HTR-8/SVneo (cell line): ENCODE measurements at places on chromosomes 6 and 20.

DNA sequence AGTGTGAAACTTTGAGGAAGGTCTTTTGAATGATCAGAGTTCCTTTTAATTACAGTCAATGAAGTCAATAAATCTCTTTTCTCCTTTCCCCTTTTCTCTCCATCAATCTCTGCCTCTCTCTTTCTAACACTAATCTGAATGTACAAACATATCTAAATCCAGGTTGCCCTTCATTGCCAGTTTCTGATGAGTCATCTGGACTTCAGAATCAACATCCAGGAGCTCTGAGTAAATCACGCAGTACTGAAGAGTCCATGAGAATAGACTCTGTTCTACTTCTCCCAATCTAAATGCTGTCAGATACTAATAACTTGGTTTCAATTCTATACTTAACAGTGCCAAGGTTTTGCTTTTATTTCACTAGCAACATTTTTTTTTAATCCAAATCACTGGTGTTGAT lies 238.7 kb upstream of the THEMIS start:
- no peak for DNase-seq

DNA sequence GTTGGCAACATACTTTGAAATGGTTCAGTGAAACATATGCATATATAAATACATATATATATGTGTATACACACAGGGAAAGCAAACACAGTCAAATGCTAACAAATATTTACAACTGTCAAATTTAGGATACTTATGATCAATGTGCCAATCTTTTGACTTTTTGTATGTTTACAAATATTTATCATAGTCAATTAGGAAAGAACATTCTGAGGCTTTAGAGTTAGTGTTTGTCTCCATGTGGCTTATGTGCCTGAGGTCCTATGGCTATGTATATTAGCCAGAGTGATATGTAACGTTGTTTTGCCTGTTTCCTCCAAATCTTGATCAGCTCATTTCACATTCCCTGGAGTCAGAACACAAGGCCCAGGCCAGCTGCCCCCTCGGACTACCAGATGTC lies 126.5 kb upstream of the MAN1A1 start:
- DNase-seq = no peak

- DNase-seq = no peak
Observed at GRCh38 chr6:44976677-44977641, 351.2 kb upstream of the RUNX2 start.

DNA sequence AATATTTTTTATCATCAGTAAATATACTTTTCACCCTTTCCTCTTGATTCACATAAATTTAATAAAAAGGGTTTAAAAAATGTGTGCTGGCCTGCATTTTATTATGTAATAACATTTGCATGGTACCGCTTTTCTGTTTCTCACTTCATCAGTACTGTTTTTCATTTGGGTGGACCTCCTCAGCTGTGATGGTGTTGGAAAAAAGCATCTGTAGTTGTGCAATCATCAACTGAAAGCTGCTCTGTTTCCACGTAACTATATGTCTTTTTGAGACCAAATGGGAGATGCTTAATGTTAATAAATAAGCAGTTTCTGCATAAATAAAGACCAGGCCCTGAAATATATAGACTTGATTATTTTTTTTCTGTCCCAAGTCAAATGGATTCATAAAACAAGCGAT lies 31.6 kb upstream of the CENPW start:
- no peak for DNase-seq

DNA sequence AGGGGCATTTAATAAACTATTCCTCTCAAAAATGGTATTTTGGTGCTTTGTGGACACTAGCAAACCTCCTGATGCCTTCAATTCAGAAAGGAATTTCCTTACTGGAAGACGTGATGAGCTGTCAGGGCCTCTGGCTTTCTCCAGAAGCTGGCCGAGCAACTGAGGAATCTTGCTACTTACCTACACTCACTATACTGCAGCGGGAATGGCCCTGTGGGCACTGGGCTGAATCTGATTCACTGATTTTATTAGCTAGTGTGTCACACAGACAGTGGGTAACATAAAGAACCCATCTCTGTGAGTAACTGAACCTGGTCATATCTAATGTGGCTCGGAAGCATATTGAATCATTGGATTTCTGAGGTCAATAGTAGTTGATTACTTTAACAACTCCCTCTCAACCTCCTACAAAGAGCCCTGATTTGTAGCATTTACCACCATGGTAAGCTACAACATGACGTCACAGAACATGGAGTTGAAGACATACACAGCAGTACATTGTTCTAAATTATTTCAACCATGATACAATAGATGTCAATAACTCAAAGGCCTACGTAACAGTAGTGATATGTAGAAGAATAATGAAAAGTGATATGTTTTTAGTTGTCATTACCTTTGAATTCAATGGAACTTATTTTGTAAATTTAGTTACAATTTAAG lies 232.1 kb downstream of the SYNE1 start:
- DNase-seq = no peak

- no peak for DNase-seq
Observed at GRCh38 chr20:40776466-40777457, 87.7 kb upstream of the MAFB start.

- no peak for DNase-seq
Observed at GRCh38 chr6:149387779-149388512, 12.1 kb upstream of the SUMO4 start.

DNA sequence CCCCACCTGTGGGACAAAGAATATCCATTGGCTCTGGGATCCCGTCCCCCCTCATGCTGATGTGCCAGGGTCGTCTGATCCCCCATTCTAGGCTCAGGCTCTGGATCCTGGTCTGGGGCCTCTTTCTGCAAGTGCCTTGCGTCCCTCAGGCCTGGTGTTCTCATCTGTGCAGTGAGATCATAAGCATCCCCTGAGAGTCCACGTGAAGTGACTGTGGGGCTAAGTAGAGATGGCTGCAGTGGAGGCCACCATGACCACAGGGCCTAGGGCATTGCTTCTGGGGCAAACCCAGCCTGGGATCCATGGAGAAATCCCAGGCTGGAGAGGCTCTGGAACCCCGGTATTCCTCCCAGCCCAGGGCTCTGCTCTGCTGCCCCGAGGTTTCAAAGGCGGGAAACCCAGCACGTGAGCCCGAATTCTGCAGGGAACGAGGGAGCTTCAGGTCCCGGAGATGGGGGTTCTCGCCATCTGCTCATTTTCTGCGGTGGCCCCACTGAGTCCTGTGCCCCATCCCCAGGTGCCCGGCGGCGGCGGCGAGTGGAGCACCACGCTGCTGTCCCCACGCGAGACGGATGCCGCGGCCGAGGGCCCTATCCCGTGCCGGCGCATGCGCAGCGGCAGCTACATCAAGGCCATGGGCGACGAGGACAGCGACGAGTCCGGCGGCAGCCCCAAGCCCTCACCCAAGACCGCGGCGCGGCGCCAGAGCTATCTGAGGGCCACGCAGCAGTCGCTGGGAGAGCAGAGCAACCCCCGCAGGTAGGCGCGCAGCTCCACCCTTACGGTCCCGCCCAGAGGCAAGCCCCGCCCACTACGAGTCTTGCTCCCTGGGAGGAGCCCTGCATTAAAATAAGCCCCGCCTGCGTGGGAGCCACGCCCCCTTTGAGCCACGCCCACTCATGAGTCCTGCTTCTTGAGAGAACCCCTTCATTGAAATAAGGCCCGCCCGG lies 105.5 kb upstream of the MYL9 start:
- peak; percentile 48 for DNase-seq
